PC-9 (cell line): ENCODE measurements at places on chromosomes 16 and 17. TPM values are rescaled to one million over a fixed set of nuclear protein-coding genes. Genes with fewer than 3 reads are reported as not detected.

The IGFALS gene
- 0.18 TPM in 1 of 2 replicates, not detected in the other for total RNA-seq

The FA2H gene
- total RNA-seq: 3.5 and 4.8 TPM in 2 replicates

The SULT1A4 gene
- 11.1 and 16.7 TPM in 2 replicates for total RNA-seq

The ANKFN1 gene
- total RNA-seq: not detected in 2 replicates

DNA sequence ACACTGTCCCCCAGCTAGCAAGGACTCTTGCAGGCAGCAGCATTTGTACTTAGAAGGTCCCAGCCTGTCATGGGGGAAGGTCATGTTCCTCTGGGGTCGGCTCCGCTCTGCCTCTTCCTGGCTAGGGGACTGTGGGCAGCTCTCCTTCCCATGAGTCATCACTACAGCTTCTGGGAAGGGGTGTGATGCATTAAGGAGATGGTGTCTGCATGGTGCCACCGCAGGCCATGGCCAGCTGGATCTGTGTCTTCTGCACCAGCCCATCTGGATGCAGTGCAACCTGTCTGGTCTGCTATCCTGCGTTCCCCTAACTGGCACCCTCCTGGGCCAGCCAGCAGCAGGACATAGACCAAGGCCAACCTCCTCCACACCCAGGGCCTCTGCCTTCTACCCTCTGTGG lies 6.3 kb downstream of the STARD3 start:
- no peak for DNase-seq
- H3K27me3 ChIP-seq: no peaks in the 10 kb centered on the region
- H3K36me3 ChIP-seq: no peaks in the 10 kb centered on the region
- no peak overlapping the region for H3K4me3 ChIP-seq

GRCh38 chr17:47201166-47201565 lies 8.0 kb upstream of the MYL4 start:
- no peak overlapping the region for H3K27ac ChIP-seq
- no peaks in the 10 kb centered on the region for H3K36me3 ChIP-seq

GRCh38 chr17:75288770-75289114 lies 491 bp downstream of the SLC25A19 start:
- peaks cover 4% of the 10 kb centered on the region for H3K4me1 ChIP-seq
- peak overlapping the region; percentile 65 for H3K4me3 ChIP-seq
- peak overlapping the region; percentile 17; the same call in 1 of the 2 replicates for H3K27ac ChIP-seq
- H3K36me3 ChIP-seq: no peaks in the 10 kb centered on the region

- H3K4me1 ChIP-seq: peaks cover 51% of the 10 kb centered on the region
- no peak overlapping the region for H3K4me3 ChIP-seq
- H3K27me3 ChIP-seq: no peaks in the 10 kb centered on the region
- no peaks in the 10 kb centered on the region for H3K36me3 ChIP-seq
- no peak overlapping the region for H3K27ac ChIP-seq
Measured at GRCh38 chr17:50103941-50104340, 8.8 kb downstream of the PDK2 start.

DNA sequence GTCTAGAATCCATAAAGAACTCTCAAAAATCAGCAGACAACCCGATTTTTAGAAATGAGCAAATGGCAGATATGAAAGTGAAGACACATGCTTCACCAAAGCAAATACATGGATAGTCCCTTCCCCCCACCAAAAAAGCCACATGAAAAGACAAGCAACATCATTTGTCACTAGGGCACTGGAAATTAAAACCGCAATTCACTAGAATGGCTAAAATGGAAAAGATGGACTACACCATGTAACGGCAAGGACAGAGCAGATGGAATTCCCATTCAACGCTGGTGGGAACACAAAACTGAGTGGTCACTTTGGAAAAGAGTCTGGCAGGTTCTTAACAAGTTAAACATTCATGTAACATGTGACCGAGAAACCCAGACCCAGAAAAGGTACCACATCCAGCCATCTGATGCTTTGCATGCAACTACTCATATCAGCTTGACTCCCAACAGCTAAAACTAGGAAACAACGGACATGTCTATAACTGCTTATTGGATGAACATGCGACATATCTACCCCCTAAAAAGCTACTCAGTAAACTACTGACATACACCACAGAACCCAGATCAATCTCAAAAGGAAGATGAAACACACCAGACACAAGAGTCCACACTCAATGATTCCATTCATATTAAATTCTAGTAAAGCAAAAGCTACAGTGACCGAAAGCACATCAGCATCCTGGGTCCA lies 132.6 kb downstream of the ZNF778 start:
- no peaks in the 10 kb centered on the region for H3K4me1 ChIP-seq
- no peaks in the 10 kb centered on the region for H3K27me3 ChIP-seq
- H3K36me3 ChIP-seq: 0 out of 2 replicates have a peak, but pooled peaks cover 5% of the 10 kb centered on the region
- no peak overlapping the region for H3K4me3 ChIP-seq

DNA sequence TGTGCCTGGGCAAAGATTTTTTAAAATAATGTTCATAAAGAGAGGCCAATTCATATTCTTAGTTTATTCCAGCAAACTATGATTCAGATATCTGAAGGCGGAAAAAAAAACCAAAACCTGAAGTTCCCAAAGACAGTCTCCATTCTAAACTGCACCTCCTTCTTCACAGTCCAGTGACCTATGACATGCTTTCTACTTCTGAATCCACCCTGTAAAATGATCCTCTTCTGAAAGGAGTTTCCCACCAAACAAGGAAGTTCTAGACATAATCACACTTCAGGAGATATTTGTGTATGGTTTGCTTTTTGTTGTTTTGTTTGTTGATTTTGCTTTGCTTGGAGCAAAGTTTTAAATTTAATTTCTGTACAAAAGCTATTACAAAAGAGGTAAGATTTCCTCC lies 12.9 kb upstream of the CHST4 start:
- H3K4me1 ChIP-seq: peaks cover 65% of the 10 kb centered on the region
- peak overlapping the region; percentile 85 for H3K27ac ChIP-seq
- H3K27me3 ChIP-seq: no peaks in the 10 kb centered on the region
- H3K4me3 ChIP-seq: peak overlapping the region; percentile 28; the same call in 1 of the 2 replicates
- no peaks in the 10 kb centered on the region for H3K36me3 ChIP-seq
- DNase-seq: no peak

- H3K4me1 ChIP-seq: no peaks in the 10 kb centered on the region
- no peaks in the 10 kb centered on the region for H3K36me3 ChIP-seq
- H3K4me3 ChIP-seq: no peak overlapping the region
- no peak for DNase-seq
- peaks cover 62% of the 10 kb centered on the region for H3K27me3 ChIP-seq
- H3K27ac ChIP-seq: no peak overlapping the region
Measured at GRCh38 chr16:72188541-72188940, 16.6 kb upstream of the PMFBP1 start.

DNA sequence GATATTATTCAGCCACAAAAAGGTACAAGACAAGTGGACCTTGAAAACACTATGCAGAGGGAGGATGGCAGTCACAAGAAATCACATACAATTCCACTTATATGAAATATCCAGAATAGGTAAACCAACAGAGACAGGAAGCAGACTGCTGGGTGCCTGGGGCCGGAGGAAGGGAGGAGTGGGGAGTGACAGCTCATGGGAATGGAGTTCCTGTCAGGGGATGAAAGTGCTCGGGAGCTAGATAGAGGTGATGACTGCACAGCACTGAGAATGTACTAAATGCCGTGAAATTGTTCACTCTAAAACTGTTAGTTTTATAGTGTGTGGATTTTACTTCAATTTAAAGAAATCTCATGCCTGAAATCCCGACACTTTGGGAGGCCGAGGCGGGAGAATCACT lies 74.2 kb upstream of the MED9 start:
- DNase-seq: no peak
- peaks cover 50% of the 10 kb centered on the region for H3K27me3 ChIP-seq
- H3K27ac ChIP-seq: no peak overlapping the region
- H3K4me3 ChIP-seq: no peak overlapping the region
- H3K4me1 ChIP-seq: no peaks in the 10 kb centered on the region

DNA sequence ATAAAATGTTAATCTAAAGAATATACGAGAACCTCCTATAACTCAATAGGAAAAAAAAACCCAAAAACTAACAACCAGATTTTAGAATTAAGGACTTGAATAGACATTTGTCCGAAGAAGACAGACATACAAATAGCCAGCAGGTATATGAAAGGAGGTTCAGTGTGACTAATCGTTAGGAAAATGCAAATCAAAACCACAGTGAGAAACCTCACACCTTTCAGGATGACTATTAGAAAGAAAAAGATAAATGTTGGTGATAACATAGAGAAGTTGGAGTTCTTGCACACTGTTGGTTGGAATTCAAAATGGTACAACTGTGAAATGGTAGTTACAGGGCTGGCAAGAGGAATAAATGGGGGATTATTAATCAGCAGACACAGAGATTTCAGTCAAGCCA lies 339.0 kb downstream of the TMEM114 start:
- DNase-seq: no peak
- no peaks in the 10 kb centered on the region for H3K27me3 ChIP-seq
- no peaks in the 10 kb centered on the region for H3K4me1 ChIP-seq
- H3K27ac ChIP-seq: no peak overlapping the region

- DNase-seq: no peak
- no peaks in the 10 kb centered on the region for H3K27me3 ChIP-seq
- H3K4me1 ChIP-seq: peaks cover 14% of the 10 kb centered on the region
- H3K36me3 ChIP-seq: no peaks in the 10 kb centered on the region
- no peak overlapping the region for H3K27ac ChIP-seq
- H3K4me3 ChIP-seq: no peak overlapping the region
Measured at GRCh38 chr16:50207652-50208051, 54.5 kb downstream of the TENT4B start.

- H3K36me3 ChIP-seq: no peaks in the 10 kb centered on the region
- peak overlapping the region; percentile 65; the same call in 1 of the 2 replicates for H3K4me3 ChIP-seq
- H3K27me3 ChIP-seq: no peaks in the 10 kb centered on the region
Measured at GRCh38 chr17:81518113-81518784, 5.7 kb upstream of the ACTG1 start.

GRCh38 chr17:1039511-1040215 lies 42.7 kb downstream of the TIMM22 start:
- no peaks in the 10 kb centered on the region for H3K4me1 ChIP-seq
- no peak overlapping the region for H3K27ac ChIP-seq
- H3K4me3 ChIP-seq: no peak overlapping the region
- H3K27me3 ChIP-seq: no peaks in the 10 kb centered on the region
- DNase-seq: no peak
- H3K36me3 ChIP-seq: no peaks in the 10 kb centered on the region

GRCh38 chr17:10745231-10745630 lies 15.4 kb upstream of the TMEM220 start:
- H3K36me3 ChIP-seq: no peaks in the 10 kb centered on the region
- H3K4me3 ChIP-seq: no peak overlapping the region
- no peak for DNase-seq
- peaks cover 53% of the 10 kb centered on the region for H3K27me3 ChIP-seq
- no peaks in the 10 kb centered on the region for H3K4me1 ChIP-seq

DNA sequence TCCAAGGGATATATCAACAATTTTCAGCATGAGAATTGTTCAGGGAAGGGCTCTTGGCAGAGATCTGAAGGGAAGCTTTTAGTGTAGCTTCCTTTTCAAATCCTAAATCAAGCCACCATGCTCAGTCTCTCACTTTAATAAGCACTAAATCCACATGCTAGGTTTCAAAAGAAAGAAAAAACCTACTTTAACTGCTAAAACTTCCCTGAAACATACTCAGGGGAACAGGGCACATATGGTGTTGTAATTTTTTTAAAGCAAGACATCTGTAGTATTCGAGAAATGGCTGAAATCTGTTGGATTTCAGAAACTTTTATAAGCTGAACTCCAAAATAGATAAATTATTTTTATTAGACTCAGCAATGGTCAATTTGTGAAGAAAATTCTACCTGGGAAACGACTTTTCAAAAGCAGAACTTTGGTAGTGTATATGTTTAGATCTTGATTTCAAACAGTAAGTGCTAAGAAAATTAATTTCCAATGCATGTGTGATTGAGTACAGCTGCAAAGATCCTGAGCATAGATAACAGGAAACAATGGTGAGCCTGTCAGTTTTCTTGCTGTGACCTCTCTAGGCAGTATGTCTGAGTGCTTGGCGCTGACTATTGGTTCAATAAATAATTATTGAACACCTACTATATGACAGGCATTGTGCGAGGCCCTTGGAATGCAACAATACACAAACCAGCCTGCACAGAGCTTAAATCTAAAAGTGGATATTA lies 804.5 kb upstream of the SOX9 start:
- no peak overlapping the region for H3K4me3 ChIP-seq
- no peak overlapping the region for H3K27ac ChIP-seq
- no peaks in the 10 kb centered on the region for H3K36me3 ChIP-seq
- DNase-seq: no peak
- no peaks in the 10 kb centered on the region for H3K4me1 ChIP-seq
- H3K27me3 ChIP-seq: no peaks in the 10 kb centered on the region

- H3K36me3 ChIP-seq: no peaks in the 10 kb centered on the region
- peaks cover 22% of the 10 kb centered on the region for H3K4me1 ChIP-seq
- H3K27me3 ChIP-seq: no peaks in the 10 kb centered on the region
- H3K4me3 ChIP-seq: no peak overlapping the region
Measured at GRCh38 chr16:69921127-69921526, 30.0 kb upstream of the CLEC18A start.

- no peak overlapping the region for H3K4me3 ChIP-seq
- no peak for DNase-seq
- no peaks in the 10 kb centered on the region for H3K27me3 ChIP-seq
- H3K27ac ChIP-seq: no peak overlapping the region
- H3K4me1 ChIP-seq: peaks cover 15% of the 10 kb centered on the region
Measured at GRCh38 chr17:80987941-80988461, 3.6 kb upstream of the CHMP6 start.

DNA sequence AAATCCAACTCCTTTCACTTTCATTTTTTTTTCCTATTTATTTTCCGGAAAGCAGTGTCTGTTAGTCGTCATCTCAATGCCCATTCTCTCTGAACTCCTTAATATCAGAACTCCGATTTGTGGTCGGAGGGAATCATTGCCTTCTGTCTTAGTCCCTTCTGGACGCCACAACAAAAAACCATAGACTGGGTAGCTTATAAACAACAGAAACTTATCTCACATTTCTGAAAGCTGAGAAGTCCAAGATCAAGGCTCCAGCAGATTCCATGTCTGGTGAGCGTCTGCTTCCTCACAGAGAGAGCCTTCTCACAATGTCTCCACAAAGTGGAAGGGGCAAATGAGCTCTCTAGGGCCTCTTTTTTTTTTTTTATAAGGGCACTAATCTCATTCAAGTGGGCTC lies 296.6 kb upstream of the CDH11 start:
- H3K27me3 ChIP-seq: no peaks in the 10 kb centered on the region
- H3K4me1 ChIP-seq: no peaks in the 10 kb centered on the region
- DNase-seq: no peak
- no peak overlapping the region for H3K4me3 ChIP-seq
- no peaks in the 10 kb centered on the region for H3K36me3 ChIP-seq

GRCh38 chr16:27730661-27731210 lies 180.8 kb downstream of the KATNIP start:
- no peak overlapping the region for H3K27ac ChIP-seq
- no peaks in the 10 kb centered on the region for H3K36me3 ChIP-seq
- H3K27me3 ChIP-seq: no peaks in the 10 kb centered on the region

GRCh38 chr16:52251495-52251894 lies 295.4 kb downstream of the TOX3 start:
- no peak for DNase-seq
- no peaks in the 10 kb centered on the region for H3K36me3 ChIP-seq
- no peak overlapping the region for H3K4me3 ChIP-seq
- H3K4me1 ChIP-seq: no peaks in the 10 kb centered on the region
